ENCODE measurements at places on chromosomes 13 and 19. TPM values are rescaled to one million over a fixed set of nuclear protein-coding genes. Genes with fewer than 3 reads are reported as not detected.

Gene TINCR
- total RNA-seq = 2.3 TPM

Gene FFAR2
- not detected for total RNA-seq

DNA sequence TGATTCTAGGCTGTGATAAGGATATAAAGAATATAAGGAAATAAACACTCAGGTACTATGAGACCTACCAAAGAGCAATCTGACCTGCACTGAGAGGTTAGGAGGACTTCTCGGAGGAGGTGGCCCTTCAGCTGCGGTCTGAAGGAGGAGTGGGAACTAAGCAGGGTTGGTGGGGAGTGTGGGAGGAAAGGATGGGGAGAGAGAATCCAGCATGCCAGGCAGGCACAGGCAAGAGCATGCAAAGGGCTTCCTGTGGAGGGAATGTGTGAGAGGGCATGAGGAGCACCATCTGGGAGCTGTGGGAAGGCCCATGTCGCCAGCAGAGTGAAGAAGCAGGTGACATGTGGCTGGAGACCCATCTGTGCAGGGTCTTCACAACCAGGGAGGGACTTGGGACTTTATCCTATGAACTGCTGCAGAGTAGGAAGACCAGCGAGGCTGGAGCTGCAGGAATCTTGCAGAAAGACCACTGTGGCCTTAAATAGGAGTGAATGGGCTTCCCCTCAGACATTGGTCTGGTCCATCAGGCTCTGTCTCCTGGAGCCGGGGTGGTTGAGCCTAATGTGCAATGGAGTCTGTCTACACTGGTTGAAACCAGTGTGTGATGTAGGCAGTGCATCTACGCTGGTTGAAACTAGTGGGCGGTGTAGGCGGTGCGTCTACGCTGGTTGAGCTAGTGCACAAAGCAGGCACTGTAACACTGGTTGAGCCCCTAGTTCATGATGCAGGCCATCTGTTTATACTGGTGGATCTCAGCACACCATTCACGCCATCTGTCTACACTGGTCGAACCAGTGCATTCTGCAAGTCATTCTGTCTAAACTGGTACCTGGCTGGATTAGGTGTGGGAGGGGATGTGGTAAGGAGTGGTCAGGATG lies 6.4 kb downstream of the CHST8 start:
- DNase-seq = no peak
- no peaks in the 10 kb centered on the region for H3K4me1 ChIP-seq
- H3K27ac ChIP-seq = no peak overlapping the region
- H3K27me3 ChIP-seq = peaks cover 16% of the 10 kb centered on the region

DNA sequence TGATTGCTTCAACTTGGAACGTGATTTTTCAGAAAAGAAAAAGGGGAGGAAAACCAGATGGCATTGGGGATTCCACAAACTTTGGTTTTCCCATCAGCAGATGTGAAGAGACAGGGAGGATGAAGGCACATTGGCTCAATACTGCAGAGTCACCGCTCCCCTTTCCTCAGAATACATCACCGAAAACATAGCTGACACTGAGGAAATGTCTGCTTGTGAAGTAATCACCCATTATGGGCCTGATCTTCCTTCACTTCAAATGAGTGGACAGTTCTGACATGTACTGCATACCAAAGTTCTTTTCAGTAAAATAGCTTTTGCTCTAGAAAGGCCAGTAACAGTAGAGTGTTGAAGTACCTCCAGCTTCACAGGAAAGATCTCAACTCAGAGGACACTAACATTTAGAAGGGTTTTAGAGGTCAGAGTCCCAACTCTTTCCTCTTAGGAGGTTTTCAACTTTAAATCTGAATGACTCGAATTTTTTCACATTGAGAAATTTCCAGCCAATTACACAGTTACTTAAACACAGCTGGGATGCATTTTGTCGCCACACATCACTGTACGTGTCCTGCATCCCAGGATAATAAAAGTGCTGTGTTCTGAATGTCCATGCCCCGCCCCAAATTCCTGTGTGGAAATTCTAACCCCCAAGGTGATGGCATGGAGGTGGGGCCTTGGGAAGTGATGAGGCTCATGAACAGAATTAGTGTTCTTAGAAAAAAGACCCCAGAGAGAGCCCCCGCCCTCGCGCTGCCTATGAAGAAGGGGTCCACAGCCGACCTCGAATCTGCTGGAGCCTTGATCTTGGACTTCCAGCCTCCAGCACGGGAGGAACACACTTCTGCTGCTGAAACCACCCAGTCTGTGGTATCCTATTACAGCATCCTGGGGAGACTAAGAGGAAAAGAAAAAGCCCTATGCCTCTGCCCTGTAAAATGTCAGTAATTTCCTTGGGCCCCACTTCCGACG lies 77.7 kb downstream of the COL4A1 start:
- no peaks in the 10 kb centered on the region for H3K4me1 ChIP-seq
- H3K27me3 ChIP-seq = no peaks in the 10 kb centered on the region
- no peak overlapping the region for H3K27ac ChIP-seq
- H3K4me3 ChIP-seq = no peak overlapping the region
